ENCODE measurements at places on chromosomes 2 and 18.

DNA sequence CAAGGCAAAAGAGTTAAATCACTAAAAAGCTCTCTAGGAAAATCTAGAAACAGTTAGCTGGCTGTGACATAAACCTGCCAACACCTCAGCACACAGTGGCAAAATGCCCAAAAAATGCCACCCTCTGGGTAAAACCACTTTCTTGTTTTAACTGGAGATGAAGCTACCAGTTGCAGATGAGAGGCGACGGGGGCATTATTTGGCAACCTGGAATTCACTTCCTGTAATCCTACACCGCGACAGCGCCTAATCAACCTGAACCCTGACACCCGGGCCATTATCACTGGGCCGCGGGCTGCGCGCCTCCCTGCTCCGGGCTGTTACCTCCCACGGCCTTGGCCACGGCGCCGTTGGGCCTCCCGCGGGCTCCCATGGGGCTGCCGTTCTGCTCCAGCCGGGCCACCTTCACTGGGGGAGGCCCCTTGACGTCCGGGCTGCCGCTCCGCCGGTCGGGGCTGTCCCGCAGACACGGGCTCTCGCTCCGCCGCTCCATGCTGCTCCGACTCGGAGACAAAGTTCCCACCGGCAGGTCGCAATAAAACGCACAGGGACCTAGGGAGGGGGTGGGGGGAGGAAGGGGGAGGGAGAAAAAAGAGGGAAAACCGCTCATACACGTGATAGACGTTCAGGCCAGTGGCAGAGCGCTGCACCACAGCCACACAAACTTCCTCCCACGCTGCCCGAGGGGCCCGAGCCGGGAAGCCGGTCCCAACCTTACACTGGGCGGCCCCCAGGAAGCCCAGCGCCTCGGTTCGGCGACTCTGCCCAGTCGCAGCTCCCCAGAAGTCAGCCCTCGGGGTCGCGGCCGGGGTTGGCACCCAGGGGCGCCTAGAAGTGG, 2.0 kb downstream of the SATB2 start:
- DNase-seq: peak; percentile 77

DNA sequence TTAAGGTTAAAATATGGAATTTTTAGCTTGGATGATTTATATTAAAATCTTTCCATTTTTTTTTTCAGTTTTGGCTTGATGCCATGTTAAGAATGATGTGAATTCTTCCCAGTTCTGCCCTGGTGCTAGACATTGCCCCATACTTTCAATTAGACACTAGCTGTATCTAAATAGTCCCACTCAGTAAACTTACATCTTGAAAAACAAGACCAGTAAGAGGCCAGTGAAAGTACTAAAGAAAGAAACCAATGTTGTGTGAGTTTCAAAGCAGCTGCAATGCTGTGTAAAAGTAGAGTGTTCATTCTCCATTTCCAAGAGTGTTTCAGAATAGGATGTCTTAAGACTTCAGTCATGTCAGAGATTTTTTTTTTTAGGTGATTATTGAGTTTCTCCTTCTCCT, 40.0 kb upstream of the CYBRD1 start:
- DNase-seq: peak; percentile 37

GRCh38 chr2:117771969-117772630, 42.4 kb upstream of the DDX18 start:
- peak; percentile 69 for DNase-seq

DNA sequence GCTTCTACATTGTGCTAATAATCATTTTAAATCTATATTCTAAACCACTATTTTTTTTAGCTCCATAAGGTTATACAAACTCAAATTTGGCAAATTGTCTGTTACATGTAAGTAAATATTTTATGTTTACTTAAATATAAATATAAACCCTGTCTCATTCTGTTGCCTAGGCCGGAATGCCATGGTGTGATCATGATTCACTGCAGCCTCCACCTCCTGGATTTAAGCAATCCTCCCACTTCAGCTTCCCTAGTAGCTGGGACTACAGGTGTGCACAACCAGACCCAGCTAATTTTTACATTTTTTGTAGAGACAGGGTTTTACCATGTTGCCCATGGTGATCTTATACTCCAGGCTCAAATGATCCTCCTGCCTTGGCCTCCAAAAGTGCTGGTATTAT, 124.7 kb downstream of the MEIS1 start:
- DNase-seq: no peak

- no peak for DNase-seq
These were observed 260.0 kb downstream of the TNS1 start for GRCh38 chr2:217742841-217743240.

DNA sequence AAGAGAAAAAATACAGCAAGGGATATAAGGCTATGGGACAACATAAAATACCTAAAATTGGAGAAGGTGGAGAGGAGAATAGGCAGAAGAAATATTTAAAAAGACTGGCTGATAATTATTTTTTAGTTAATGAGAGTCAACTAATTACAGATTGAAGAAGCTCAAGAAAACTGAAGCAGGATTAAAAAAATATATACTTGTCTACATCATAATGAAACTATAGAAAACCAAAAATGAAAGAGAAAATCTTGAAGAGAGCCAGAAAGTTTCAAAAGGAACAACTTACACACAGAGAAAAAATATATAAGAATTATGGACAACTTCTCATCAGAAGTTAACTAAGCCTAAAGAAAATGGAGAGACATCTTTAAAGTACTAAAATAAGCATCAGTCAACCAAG, 62.9 kb upstream of the APCDD1 start:
- DNase-seq: no peak

DNA sequence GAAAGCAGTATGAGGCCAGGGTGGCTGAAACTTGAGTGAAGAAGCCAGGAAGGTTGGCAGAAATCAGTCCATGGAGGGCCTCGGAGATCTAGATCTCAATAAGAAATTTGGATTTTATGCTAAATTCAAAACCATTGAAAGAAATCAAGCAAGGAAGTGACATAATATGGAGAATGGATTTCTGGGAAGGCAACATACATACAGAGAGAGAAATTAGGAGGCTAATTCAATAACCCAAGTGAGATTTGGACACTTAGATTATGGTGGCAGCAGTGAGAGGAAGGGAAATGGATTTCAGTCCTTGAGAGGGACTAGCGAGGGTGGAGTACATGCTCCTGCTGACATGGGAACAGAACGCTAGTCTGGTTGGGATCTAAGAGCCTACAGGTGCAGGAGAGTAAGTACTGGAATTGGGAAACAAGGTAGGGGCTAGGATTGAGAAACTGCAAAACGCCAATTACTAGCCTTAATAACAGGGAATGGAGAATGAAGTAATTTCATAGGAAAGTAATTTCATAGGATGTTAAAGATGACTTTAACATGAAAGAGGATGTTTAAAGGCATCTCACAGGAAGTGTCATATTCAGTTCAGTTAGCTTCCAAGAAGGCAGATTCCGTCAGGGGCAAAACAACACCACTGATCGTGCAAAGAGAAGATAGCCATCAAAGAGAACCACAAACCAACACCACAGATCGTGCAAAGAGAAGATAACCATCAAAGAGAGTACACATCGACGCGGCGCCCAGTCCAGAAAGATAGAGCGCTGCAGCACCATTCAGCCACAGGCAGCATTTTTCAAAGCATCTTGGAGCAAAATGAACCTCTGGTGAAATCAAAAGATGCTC, 27.2 kb downstream of the CDKL4 start:
- DNase-seq: no peak

DNA sequence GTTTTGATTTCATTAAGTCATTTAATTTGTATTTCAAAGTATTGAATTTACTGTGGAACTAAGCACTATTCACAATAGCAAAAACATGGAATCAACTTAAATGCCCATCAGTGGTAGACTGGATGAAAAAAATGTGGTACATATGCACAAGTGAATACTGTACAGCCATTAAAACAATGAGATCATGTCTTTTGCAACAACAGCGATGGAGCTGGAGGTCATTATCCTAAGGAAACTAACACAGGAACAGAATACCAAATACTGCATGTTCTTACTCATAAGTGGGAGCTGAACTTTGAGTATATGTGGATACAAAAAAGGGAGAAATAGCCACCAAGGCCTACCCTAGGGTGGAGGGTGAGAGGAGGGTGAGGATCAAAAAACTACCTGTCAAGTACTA, 164.4 kb downstream of the BABAM2 start:
- no peak for DNase-seq

GRCh38 chr2:43154685-43155084, 71.7 kb downstream of the ZFP36L2 start:
- DNase-seq: no peak

DNA sequence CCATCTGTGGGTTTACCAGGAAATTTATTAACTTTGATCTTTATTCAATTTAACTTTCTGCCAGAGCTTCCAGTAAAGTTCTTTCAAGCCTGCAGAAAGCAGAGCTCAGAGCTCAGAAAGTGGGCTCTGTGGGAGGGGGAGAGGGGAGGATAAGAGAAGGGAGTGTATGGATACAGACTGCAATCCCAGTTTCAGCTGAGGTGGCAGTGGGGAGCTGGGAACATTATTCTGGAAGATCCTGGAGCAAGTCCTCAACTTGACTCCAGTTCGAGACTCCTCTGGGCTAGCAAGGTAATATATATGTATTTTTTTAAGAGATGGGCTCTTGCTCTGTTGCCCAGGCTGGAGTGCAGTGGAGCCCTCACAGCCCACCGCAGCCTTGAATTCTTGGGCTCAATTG, 108.9 kb upstream of the NABP1 start:
- DNase-seq: no peak

DNA sequence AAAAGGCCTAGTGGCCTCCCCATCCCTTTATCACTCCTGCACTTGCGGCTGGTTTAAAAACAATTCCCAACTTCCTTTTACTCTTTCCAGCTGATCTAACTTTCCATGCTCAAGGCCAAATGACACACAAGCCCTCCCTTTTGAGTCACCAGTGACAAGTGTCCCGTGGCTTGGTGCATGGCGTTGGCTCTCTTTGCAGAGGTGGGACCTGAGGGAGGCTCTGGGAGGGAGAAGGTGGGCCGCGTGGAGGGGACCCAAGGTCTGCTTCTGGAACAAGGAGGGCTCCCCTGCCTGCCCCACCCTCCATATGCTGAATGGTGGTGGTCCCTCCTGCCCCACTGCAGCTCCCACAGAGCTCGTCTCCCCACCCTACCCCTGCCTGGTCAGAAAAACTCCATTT, 30.8 kb upstream of the HPCAL1 start:
- DNase-seq: no peak

- DNase-seq: no peak
These were observed 114.4 kb downstream of the BMPR2 start for GRCh38 chr2:202490479-202490878.

DNA sequence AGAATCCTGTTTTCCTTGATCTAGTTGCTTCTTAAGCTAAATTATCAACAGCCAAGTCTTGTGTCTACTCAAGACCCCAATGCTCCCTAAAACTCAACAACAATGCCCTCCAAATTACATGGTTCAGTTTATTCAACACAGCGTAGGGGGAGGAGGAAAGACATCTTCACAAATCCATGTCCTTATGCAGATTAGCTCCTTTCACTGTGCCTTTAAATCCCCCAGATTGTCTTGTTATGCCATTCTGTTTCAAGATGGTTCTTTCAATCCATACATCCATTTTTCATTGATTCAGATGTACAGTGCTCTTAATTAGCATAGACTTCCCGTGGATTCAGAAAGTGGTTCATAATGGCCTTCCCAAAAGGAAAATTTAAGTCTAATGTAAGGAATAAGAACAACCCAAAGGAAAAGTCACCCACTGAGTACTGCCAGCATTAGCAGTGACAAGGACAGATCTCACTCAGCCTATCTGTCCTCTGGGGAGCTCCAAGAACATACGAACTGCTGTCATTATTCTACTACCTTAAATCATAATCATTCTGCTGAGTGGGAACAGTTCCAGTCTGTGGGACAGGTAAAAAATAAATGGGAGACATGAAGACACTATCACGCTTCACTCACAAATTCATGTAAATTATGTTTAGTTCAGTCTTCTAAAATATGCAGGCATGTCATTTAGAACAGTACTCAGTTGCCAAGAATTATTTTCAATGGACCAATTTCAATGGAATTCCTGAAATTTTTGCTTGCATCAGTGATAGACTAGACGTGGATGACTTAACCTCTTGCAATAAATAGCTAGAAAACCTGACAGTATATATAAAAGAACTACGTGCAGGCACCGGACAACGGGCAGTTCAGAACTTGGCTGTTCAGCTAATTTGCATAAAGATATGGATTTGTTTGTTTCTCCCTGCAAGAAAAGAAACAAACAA, 58.9 kb upstream of the RNU4ATAC start:
- peak; percentile 74 for DNase-seq

GRCh38 chr2:4903656-4904348, 788.4 kb upstream of the SOX11 start:
- DNase-seq: no peak

GRCh38 chr2:620471-621302, 56.5 kb downstream of the TMEM18 start:
- DNase-seq: no peak

- no peak for DNase-seq
These were observed 5.3 kb upstream of the DLX1 start for GRCh38 chr2:172079838-172080640.

DNA sequence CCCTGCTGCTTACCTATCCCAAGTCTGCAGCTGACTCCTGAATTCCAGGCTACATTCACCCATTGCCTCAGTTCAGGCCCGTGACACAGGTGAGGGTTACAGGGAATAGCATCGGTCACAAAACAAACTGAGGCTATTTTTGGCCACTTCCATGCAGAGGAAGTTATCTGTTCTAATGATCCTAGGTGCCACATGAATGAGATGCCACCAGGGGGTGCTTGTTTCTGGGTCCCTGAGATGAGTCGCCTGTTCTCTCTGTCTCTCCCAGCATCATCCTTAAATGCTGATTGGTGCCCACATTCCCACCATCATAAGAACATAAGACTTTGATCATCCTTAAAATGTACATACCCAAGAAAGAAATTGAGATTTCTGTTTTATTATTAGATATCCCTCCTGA, 119.0 kb upstream of the CELF4 start:
- no peak for DNase-seq

GRCh38 chr2:182080493-182080892, 94.8 kb downstream of the PPP1R1C start:
- DNase-seq: no peak

- no peak for DNase-seq
These were observed 159.2 kb downstream of the FAM210A start for GRCh38 chr18:13566941-13567746.

DNA sequence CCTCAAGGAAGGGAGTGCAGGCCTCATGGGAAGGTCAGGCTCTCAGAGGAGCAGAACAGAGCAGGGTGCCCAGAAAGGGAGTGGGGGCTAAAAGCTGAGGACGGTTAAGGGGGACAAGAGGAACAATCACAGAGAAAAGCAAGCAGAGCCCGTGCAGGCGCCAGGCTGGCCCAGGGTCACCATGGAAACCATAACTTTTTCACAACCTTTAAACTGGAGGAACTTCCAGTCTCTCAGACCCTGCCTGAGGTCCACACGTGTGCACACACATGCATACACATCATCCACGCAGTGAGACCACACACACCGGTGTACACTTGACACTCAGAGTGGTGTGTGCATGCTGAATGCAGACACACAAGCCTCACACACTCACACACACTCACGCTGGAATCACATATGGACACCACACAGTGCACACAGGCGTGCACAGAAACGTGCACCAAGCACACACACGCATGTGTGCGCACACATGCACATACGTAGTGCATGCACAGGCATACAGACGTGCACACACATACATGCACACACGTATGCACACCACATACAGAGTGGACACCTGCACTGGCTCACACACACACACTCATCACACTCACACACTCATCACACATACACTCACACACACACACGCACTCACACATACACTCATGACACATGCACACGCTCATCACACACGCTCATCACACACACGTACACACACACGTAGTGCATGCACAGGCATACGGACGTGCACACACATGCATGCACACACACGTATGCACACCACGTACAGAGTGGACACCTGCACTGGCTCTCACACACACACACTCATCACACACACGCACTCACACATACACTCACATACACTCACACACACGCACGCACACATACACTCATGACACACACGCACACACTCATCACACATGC, 37.2 kb upstream of the SNED1 start:
- DNase-seq: peak; percentile 23

Measured in adipocyte (in vitro differentiated cells).